Right ventricle myocardium inferior (tissue), 1 donor: ENCODE measurements at places on chromosomes 2 and 18.
A peak's percentile ranks its signal among the peaks of the same experiment; 100 is the strongest.

- DNase-seq, result no peak
Measured at GRCh38 chr18:11553098-11553940, 56.1 kb upstream of the SLC35G4 start.

DNA sequence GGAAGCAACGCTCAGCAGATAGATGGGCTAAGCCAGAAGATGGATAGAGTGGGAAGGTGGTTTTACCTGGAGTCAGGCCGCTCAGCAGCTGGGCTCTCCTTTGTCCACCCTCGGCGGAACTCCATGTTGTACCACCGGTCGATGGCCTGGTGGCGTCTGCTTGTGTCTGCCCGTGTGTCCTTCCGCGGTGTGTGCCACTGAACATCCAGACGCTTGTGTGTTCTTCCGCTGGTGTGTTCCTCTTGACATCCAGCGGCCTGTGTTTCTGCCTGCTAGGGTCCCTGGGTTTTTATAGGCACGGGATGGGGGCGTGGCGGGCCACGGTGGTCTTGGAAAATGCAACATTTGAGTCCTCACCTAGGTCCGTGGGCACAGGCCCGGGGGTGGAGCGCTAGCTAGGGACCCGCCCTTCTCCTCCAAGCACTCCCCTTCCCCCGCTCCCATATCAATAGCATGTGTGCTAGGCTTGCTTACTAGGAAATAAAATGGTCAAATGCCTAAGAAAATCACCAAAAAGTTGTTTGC, 1431.7 kb upstream of the ACVR2A start:
- DNase-seq, result no peak

DNA sequence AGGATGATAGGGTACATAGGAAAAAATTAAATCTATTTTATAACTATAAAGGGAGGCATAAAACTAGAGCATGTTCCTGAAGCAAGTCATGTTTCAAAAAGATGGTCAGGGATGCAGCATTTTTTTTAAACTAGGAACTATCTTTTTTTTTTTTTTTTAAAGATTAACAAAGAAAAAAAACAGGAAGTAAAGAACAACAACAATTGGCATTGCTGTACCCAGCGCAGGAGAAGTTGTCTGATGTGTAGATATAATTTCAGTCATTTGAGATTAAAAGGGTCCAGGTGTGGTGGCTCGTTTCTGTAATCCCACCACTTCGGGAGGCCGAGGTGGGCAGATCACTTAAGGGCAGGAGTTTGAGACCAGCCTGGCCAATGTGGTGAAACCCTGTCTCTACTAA, 41.5 kb downstream of the PMAIP1 start:
- no peak for DNase-seq

GRCh38 chr2:23709311-23709710, 217.6 kb downstream of the ATAD2B start:
- DNase-seq, result no peak

GRCh38 chr2:120018549-120018948, 5.7 kb downstream of the EPB41L5 start:
- DNase-seq, result no peak

- DNase-seq, result no peak
Measured at GRCh38 chr2:85329181-85329651, 1.4 kb upstream of the TGOLN2 start.

DNA sequence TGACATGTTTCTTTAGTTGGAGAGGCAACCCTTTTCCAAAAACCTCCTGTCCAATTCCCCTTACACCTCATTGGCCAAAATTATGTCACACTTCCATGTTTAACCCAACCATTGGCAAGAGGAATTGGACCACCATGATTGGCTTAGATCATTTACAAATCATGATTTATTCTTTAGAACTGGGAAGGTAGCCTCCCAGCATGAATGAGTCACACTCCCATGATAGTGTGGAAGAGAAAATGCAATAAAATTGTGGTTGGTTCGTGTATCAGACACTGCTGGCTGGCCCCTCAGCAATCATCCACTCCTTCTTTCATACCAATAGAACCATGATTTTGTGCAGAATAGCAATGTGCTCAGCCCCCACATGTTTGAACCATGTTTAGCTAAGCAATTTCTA, 156.6 kb upstream of the ACVR2A start:
- no peak for DNase-seq

GRCh38 chr2:191839918-191840804, 6.7 kb downstream of the CAVIN2 start:
- no peak for DNase-seq

- no peak for DNase-seq
Measured at GRCh38 chr2:15853903-15854302, 86.4 kb upstream of the MYCN start.

DNA sequence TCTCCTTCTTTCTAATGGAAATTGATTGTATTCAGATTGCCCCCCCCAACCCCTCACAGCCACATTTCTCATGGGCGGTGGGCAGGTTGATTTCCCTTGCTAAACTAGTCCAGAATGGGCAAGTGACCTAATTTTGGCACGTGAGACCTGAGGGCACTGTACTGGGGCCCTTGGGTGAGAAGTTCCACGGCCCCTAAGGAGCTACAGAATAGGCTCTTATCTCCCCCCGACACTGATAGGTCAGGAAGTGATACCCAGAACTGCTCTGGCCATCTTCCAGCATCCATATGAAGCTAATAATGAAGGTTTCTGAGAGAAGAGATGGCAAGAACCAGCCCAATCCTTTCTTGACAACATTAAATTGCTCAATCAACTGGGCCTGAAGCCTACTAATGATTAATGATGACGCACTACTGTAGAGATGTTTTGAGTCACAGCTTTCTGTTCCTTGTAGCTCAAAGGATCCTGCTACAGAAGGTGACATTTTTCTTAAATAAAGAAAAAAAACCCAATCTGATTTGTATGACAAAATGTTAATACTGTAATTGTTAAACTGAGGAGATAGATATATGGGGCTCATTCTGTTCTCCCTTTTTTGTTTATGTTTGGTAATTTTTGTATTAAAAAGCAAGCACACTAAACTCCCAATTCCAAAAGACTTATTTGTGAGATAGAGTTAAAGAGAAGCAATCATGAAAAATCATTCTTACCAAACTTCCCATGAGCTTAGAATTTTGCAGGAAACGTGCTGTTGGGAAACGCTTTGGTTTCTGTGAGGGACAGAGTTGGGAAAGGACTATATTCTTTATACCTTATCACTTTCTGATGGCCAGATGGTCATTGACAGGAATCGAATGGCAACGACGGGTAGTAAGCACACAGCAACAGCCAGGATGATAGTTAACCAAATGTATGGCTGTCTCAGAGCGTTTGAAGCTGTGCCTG, 28.2 kb upstream of the NARS1 start:
- DNase-seq, result no peak

DNA sequence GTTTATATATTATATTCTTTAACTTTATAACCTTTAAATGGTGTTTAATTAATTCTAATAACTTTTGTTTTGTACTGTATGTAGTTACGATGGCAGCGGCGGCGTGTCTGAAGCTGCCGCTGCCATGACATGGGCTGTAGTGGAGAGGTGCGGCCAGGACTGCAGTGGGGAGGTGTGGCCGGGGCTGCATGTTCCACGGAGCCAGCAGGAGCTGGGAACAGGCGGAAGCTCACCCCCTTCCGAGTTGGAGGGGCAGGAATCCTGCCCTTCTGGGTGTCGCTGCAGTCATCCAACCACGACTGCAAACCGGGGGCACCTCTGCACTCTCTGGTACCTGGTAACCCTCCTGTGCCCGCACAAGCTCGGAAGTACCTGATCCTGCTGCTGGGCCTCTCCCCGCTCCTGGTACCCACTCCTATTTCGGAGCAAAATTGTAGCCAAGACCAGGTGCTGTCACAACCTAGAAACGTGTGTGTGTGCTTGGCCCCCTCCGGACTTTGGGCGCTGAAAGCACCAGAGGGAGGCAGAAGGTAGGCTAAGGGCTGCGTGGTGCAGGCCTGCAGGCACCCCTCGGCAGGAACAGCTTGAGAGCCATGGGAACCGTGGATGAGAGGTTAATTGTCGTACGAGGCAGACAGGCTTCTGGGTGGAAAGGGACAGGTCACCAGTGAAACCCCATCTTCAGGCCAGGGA, 1329.7 kb upstream of the SLC39A10 start:
- DNase-seq, result peak; percentile 34

- DNase-seq, result no peak
Measured at GRCh38 chr2:162063899-162064298, 10.1 kb downstream of the DPP4 start.

DNA sequence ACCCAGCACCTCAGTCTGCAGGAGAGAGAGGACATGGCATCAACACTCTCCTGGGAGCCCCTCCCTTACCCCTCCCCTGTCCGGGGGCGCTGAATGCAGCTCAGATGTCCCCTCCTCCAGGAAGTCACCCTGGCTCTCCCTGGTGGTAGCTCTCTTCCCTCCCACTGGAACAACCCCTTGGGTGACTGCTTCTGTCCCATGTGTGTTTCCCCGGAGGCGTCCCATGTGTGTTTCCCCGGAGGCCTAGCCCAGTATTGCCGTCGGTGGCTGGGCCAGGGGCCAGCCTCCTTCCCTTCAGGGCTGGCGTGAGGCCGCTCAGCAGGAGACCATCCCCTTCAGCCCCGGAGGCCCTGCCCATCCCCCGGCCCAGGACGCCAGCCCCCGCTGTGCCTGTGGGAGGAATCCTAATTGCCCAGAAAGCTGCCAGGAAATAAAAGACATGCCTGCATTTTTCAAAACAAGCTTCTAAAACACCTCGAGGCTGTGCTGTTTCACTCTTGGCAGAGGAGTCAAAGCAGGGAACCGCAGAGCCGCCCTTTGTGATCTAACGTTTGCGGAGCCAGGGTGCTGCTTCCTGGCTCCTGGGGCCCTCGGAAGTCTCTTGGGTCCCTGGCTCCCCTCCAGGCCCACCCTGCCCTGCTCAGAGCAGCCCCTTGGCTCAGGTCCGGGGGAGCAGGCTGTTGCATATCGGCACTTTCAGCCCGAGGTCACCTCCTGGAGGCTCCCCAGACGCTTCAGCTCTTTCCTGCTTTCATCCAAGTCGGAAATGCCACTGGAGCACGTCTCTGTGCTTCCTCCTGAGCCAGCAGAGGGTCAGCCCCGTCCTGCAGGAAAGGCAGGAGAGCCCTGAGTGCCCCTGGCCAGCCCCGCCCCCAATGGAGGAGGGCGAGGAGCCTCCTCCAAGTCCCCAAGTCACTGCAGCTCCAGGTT, 11.4 kb downstream of the SNED1 start:
- peak; percentile 70 for DNase-seq

DNA sequence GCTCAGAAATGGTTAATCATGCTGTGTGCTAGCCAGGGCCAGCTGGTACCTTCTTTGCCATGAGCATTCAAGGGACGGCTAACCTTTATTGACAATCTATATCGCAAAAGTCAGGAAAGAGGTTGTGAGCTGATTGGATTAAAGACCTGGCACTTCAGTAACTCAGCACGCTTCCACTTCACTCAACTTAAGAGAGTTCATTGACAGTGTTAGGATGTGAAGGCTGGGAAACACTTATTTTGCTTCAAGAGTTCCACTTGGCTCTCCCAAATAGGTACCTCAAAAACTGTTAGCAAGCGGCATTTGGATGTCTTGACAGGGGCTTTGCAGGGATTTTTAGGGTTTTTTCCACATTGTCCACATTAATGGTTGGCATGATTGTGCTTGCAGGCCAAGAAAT, 25.1 kb upstream of the TXNDC2 start:
- no peak for DNase-seq

- DNase-seq, result no peak
Measured at GRCh38 chr2:16069663-16069932, 129.2 kb downstream of the MYCN start.

DNA sequence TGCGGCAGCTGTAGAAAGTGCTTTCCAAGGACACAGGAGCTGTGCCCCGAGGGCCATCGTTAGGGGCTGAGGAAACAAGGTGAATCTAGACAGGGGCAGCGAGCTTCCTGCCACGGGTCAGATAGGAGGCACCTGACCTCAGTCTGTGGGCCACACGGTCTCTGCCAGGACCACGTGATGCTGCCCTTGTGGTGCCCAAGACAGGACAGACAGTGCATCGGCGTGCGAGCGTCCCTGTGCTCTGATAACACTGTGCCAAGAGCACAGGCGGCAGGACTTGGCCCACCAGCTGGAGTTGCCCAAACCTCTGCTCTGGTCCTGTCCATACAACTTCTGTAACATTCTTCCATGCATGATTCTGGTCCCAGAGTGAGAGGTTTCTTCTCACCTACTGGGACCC, 225.4 kb downstream of the TWIST2 start:
- no peak for DNase-seq

DNA sequence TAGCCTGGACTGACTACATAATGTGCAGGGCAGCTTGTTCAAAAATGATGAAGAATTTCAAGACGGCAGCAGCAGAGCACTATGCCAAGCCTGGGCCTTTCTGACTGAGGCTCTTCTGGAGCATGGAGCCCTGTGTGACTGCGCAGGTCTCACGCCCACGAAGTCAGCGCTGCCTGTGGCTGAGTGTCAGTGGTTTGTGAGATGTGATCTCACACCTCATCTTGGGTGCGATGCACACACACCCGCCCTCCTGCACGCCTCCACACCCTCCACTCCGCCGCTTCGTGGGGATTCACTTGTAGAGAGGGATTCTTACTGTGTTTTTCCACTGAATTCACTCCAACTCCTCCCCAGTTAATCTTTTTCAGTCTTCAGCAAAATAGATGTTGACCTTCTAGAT, 103.9 kb downstream of the VIT start:
- DNase-seq, result no peak

DNA sequence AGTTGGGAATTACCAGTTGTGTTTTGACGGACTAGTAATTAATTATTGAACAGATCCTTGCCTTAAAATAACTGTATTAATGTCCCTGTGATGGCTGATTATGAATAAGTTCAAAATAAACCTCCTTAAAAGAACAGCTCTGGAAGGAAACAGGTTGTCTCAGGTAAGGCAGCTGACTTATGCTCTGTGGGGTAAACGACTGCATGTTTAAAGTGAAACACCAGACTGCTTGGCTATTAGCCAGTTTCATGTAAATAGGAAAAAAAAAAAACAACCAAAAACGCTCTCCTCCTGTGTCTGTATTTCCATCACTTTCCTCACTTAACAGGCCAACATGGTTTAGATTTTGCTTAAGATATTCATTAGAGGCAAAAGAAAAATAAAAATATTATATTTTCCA, 243.6 kb downstream of the TMEM182 start:
- DNase-seq, result no peak

DNA sequence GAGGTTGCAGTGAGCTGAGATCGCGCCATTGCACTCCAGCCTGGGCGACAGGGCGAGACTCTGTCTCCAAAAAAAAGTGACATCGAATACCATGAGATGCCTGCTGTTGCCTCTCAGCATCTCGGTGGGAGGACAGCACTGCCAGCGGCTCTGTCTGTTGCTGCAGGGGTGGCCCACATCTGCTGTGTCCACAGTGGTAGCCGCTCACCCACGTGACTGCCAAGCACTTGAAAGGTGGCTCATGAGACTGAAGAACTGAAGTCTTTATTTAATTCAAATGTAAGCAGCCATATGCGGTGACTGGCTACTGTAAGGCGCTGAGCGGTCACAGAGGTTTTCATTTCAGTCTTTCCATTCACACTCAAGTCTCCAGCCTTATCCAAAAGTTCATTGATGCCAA, 25.8 kb downstream of the IMPA2 start:
- no peak for DNase-seq

GRCh38 chr2:113084249-113085000, 16.7 kb downstream of the IL1F10 start:
- DNase-seq, result no peak

DNA sequence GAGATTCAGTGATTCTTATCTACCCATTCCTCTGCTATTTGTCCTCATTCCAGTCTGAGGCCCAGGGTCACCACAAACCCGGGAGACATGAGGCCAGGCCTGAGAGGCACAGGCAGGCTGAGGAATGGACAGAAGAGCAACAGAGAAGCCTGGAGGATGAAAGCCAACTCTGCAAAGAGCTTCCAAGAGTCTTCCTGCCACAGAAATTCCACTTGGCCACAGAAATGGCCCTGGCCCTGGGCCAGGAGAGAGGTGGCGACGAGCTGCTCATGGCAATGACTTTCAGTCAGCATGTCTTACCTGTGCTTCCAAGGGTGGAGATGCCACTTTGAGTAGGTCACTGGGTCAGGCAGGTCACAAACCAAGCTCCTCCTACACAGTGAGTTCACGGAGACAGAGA, 155.3 kb upstream of the PKDCC start:
- no peak for DNase-seq
